Activated T-helper 1 cell treated with anti-CD3 and anti-CD28 coated beads, Interleukin-2, amount 50 U/mL, for 16 hours (primary cell): ENCODE measurements at places on chromosomes 2 and 18.

- DNase-seq = no peak
These were observed 193.6 kb downstream of the MTCL1 start for GRCh38 chr18:8899000-8899399.

DNA sequence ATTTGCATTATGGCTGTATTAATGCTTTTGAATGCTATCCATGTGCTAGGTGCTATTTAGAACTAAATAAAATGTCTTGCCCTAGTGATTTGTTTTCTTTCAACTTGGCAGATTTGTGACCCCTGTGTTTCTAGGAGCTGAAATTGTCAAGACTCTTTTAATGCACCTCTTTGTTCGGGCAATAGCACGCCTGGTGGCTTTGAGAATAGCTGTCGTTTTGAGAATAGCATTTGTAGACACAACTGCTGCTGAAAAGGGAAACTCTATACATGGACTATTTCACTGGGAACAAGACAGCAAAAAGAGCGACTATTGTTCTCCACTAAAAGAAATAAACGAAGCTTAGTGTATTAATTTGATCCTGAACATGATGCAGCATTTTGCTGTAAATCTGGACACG is 352.1 kb upstream of the ZNF521 start:
- no peak for DNase-seq

DNA sequence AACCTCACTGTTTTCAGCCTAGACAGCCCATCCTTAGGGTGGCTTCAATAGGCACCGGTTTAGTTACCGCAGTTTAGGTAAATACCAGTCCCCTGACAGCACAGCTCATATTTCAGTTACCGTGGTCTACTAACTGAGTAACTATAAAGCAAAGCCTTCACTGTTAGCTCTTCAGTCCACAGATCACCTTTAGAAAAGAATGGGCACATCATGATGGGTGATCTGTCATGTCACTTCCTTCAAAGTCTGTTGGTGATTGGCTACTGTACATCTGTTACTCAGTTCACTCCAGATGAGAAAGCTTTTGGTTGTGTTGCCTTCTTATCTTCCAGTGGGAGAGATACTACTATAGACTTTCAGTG is 21.0 kb downstream of the SLC20A1 start:
- no peak for DNase-seq

GRCh38 chr2:101823859-101824258 is 126.4 kb downstream of the MAP4K4 start:
- no peak for DNase-seq

GRCh38 chr2:123993728-123994323 is 31.3 kb upstream of the CNTNAP5 start:
- DNase-seq = no peak

GRCh38 chr2:128373451-128374000 is 54.9 kb upstream of the HS6ST1 start:
- no peak for DNase-seq

DNA sequence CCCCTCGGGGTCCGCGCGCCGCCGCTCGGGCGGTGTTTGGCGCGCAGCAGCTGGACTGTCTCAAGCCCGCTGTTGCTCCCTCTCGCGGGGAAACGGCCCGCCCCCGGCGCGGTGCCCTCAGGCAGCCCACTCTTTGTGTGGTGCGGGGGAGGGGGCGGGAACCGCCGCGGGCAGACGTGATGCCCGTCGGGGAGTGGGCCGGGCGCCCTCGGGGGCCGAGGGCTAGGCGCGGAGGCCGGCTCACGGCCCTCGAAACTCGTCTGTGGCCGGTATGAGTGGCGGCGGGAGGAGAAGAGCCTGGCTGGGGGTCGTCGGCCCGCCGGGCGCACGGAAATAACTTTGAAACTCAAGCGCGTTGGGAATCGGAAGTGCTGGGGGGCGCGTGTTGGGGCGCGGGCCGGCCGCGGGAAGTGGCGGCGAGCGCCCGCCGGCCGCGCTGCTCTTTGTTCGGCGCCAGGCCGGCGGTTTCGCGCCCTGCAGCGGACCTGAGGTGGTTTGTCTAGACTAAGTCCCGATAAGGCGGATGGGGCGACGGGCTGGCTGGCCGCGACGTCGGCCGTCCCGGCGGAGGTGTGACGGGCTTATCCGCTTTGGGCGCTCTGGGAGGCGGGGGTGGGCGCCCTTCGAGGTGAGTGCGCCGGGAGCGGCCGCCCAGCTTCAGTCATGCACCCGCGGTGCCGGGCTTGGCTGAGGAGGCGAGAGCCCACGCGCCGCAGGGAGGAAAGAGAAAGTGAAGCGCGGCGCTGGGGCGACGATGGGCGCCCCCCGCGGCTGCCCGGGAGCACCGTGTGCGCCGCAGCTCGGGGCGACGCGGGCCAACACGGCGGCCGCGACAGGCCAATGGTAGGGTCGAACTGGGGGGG is 679 bp downstream of the PTMA start:
- no peak for DNase-seq

- DNase-seq = no peak
These were observed 73.8 kb upstream of the ACAA2 start for GRCh38 chr18:49886891-49887764.

- no peak for DNase-seq
These were observed 52.0 kb downstream of the FHOD3 start for GRCh38 chr18:36349552-36349951.

- no peak for DNase-seq
These were observed 23.3 kb downstream of the MAPRE3 start for GRCh38 chr2:26993768-26994167.

DNA sequence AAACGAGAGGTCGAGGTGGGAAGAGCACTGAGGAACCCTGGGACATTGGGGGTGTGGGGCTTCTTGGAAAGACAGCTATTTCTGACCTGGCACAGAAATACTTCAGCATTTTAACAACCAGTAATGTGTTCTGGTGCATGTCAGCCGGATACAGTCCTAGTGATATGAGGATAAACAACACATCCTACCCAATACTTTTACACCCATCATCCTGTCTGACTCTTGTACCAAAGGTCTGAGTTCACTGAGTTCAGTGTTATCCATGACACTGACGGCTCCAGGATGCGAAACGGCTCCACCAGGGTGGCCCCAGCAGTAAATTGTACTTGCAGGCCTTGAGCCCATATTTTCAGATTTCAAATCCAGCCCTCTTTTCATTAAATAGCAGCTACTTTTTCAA is 65.9 kb upstream of the SH3BP4 start:
- DNase-seq = no peak

DNA sequence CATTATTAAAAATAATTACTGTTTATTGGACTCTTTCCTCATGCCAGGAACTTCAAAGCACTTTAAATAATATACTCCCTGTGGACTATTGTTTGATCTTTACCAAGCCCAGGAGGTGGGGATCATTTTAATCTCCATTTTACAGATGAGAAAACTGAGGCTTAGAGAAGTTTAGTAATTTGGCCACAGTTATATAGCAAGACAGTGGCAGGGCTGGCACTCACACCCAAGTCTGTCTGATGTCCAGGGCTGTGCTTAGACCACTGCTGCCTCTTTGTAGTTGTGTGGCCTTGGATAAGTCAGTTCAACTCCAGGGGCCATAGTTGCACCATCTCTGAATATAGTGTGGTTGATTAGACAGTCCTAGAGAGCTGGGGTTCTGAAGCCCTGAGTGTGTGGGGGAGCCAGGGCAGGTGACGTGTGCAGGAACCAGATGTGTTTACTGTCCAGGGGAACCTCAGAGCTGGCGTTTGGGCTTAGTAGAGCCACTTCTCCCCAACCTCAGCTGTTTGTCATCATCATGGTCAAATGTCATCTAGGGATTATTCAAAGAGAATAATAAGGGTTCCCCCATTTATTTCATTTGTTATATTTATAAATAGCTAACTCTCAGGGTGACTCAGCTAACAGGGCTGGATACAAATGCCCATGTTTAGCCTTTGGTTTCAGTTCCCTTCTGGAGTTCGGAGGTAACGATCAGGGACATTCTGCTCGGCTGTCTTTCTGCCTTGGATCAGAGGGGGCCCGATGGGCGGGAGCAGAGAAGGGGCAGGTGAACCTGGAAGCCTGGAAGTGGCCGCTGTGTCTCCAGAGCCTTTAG is 68.0 kb downstream of the BOLA3 start:
- DNase-seq = no peak

- DNase-seq = no peak
These were observed 87.7 kb downstream of the CLIP4 start for GRCh38 chr2:29202819-29203495.

- DNase-seq = no peak
These were observed 537.1 kb upstream of the ID2 start for GRCh38 chr2:8144785-8145184.

GRCh38 chr2:19158211-19158610 is 200.2 kb downstream of the OSR1 start:
- DNase-seq = no peak

DNA sequence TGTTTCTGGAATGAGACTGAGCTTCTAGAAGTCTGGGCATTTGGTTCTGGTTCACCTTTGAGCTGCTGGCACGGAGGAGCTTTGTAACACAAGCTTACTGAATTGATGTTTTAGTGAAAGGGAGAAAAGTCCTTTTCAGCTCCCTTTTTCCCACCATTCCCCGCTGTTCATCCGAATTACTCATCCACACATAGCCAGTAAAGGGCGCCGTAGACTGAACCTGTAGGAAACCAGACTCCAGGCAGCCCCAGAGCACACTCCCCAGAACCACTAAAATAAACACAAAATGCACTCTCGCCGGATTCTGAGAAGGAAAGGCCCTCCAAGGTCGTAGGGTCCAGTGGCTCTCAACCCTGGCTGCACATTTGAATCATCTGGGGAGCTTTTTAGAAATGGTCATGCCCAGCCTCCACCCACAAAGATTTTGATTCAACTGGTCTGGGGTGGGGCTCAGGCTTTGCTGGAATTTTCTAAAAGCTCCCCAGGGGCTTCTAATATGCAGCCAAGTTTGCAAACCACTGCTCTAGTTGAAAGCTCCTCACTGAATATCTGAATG is 29.6 kb downstream of the TCF7L1 start:
- DNase-seq = no peak

DNA sequence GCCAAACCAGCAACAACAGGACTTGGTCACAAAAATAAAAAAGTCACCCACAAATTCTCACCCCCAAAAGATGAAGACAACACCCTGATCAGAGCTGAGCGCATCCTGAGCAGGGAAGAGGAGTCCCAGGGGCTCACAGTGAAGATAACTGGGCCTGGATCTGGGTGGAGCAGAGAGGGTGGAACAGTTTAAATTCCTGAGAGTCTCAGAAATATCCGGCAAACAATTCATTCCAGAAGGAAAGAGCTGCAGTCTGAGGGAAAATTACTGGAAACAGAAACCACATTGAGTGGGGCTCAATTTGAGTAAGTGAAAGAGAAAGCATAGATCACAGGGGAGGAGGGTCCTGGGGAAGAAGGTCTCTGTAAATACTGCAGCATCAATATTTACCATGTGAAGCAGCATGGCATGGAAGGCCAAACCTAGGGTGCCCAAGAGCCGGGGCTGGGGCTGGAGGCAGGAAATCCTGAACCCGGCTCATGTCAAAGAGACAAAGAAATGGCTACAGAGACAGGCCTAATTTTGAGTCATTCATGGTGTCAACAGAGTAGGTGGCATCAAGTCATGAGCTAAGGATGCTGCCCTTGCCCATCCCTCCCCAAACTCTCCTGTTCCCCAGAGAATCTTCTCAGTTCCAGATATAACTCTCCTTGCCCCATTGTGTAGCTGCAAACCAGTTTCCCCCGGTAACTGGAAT is 61.4 kb upstream of the ZBTB7C start:
- DNase-seq = no peak

GRCh38 chr2:71746946-71747501 is 293.7 kb downstream of the DYSF start:
- no peak for DNase-seq

DNA sequence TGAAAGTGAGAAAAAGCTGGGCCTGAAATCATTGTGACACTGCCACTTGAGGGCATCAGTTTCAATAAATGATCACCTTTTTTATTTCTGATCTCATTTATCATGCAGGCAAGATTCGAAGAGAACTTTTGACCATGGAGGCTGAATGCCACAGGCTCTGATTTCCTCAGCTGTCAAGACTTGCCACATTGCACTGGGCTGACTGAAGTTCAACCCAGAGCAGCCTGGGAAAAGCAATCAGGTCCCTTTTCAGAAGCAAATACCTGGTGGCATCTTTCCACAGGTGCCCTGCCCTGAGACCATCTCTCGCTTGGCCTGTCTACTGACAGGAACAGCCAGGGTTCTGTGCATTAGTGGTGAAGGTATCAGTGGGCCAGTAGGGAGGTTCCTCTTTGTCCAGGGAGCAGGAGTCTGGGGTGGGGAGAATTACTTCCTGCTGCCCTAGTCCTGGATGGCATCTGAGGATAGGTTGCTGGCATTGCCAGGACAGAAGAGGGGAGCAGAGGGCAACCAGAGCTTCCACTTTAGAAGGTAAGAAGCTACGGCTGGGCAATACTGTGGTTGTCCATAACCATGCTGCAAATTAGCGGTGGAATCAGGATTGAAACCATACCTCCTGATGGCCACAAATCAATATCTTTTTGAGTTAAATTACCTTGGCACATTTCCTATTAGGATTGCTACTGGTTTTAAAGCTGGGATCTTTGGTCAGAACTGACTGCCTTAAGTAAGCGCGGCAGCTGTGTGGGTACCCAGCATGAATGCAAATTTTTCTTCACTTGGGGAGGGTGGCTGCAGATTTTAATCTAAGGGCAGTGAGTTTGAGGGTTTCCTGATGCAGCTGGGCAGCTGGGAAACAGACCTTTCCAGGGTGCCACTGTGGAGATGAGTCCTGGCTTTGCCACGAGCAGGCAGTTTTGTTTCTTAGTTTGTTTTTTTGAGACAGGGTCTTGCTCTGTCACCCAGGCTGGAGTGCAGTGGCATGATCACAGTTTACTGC is 394.5 kb downstream of the ALK start:
- no peak for DNase-seq

GRCh38 chr2:64679673-64680425 is 26.1 kb upstream of the SERTAD2 start:
- no peak for DNase-seq

- no peak for DNase-seq
These were observed 204.4 kb downstream of the CCDC102B start for GRCh38 chr18:69002233-69002632.

GRCh38 chr18:45139478-45139877 is 458.8 kb downstream of the SETBP1 start:
- DNase-seq = no peak

DNA sequence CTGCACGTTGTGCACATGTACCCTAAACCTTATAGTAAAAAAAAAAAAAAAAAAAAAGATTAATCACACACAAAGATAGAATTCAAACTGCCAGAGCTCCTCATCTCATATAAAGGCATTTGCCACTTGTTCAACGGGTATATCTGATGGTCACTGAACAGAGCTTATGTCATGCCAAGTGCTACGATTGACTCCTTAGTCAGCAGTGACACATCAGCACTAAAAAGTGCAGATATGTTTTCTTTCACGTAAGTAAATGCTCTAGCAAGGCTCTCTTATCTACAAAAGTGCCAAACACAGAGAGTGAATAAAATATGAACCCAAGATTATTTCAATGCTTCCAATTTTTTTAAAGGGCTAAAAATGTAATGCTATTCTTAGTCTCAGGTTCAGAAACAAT is 1.1 kb downstream of the LMAN1 start:
- no peak for DNase-seq

GRCh38 chr2:102020596-102021170 is 28.9 kb downstream of the IL1R2 start:
- peak; percentile 72 for DNase-seq

- peak; percentile 52 for DNase-seq
These were observed 209.4 kb upstream of the CXCR4 start for GRCh38 chr2:136327162-136327852.
